ENCODE measurements at places on chromosomes 7 and 10.

DNA sequence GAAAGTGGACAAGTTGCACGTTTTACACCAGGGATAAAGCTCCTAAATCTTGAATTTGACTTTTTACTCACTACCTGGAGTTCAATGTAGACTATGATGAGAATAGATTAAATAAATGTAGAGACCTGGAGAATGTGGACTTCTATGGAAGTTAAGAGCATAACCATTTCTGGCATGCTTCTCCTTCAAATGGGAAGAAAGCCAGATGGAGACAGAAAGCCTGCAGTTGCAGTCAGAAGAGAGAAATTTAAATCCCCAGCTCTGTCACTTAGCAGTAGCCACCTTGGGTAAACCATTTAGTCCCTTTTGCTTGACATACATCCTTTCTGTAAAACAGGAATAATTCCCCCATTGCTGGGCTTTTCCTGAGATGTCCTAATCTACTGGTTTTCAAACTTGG is 355.3 kb upstream of the AUTS2 start:
- no peak for DNase-seq

DNA sequence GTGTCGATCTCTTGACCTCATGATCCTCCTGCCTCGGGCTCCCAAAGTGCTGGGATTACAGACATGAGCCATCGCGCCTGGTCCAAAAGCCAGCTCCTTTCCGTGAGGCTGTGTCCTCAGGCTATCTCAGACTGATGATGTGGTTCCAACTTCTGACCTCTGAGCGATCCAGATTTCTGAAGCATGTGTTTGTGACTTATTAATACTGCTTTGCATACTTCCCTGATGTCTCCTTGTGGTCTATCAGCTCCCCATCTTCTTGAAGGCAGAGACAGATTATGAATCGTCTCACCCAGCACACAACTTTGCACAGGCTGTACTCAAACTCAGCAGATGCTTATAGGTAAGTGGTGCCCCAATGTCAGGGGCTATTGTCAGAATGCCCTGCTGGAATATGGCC is 2.0 kb upstream of the PLPP4 start:
- no peak for DNase-seq

GRCh38 chr10:11286261-11286852 is 268.7 kb downstream of the CELF2 start:
- no peak for DNase-seq

- no peak for DNase-seq
Observed at GRCh38 chr10:42974693-42975002, 102.2 kb upstream of the RET start.

DNA sequence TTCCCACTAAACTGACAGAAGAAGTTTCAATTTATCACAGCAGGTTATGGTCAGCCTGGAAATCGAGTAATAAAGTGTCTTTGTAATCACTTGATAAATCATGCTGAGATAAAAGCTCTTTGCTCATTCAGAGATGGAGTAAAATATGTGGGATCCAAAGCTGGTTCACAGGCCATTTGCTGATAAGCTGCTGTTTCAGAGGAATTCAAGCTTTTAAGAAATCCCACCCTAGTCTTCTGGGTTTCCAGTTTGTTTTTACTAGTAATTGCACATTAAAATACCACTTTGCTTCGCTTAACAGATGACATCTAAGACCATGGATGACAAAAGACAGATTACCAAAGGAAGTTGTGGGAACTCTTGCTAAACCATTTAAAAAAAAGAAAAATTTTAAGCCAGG is 37.4 kb upstream of the CDK6 start:
- no peak for DNase-seq

DNA sequence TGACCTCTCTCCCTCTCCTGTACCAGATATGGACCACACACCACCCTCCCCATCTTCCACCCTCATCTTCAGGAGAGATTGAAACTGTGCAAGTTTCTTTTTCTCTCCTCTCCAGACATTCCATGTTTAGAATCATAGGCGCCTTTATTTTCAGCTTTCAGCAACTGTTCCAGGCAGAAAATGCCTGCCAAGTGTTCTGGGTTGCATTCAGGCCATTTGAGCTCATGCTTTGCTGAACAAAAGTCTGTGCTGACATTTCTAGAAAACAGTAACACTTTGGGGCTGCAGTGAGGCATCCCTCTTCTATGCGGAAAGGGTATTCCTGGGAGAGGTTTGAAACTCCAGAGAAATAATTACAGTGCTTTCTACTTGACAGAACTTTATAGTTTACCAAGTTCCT is 361.7 kb downstream of the GPAM start:
- DNase-seq: no peak

DNA sequence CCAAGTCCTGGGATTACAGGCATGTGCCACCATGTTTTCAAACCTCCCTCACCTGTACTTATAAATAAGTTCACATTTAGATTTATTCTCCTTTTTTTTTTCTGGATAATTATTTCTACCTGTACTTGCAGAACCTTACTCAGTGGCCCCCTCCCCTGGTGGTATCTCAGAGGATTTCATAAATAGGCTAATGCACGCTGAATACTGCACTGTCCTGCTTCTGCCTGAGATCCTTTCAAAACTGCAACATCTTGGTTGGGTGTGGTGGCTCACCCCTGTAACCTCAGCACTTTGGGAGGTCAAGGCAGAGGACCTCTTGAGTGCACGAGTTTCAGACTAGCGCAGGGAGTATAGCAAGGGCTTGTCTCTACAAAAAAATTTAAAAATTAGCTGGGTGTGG is 4.6 kb upstream of the BLVRA start:
- DNase-seq: no peak

DNA sequence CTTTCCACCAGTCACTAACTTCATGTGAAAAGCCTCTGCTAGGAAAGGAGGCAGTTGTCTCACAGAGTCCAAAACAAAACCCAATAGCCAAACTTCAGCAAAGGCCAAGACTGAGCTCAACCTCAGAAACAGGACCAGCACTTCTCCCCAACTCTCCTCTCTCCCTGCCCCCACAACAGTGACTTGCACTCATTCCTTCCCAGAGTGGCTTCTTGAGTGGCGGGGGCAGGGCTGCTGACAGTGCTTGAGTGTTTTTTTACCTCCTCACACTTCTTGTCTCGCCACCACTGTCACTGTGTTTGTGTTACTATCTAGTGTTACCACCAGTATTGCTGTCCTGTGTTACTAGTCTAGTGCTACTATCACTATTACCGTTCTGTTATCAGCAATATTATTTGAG is 206.8 kb downstream of the KLF6 start:
- no peak for DNase-seq

- DNase-seq: no peak
Observed at GRCh38 chr7:138345567-138345966, 114.5 kb upstream of the TRIM24 start.

- DNase-seq: no peak
Observed at GRCh38 chr7:133412942-133413341, 160.1 kb downstream of the EXOC4 start.

GRCh38 chr7:155466142-155466813 is 8.3 kb downstream of the EN2 start:
- no peak for DNase-seq

- no peak for DNase-seq
Observed at GRCh38 chr7:3274131-3274530, 26.9 kb upstream of the SDK1 start.

GRCh38 chr10:15606377-15606776 is 113.3 kb downstream of the ITGA8 start:
- DNase-seq: no peak

Measured in stimulated activated CD8-positive, alpha-beta memory T cell treated with anti-CD3 and anti-CD28 coated beads, Interleukin-2, amount 100 ng/mL, for 1 hour (primary cell).